T-helper 1 cell treated with Interleukin-12 subunit alpha and Interleukin-12 subunit beta and Interleukin-4 antibody, amounts not matched to agents 30 ng/mL and 1 ng/mL, for 36 hours (primary cell): ENCODE measurements at places on chromosomes 3 and 15. TPM values are rescaled to one million over a fixed set of nuclear protein-coding genes. Genes with fewer than 3 reads are reported as not detected.

The VIPR1 gene
- 4.4 and 5.0 TPM in 2 replicates for total RNA-seq

The RLBP1 gene
- total RNA-seq, result not detected in 2 replicates

The XCR1 gene
- total RNA-seq, result 0.05 TPM in 2 replicates

The CASR gene
- not detected in 2 replicates for total RNA-seq

The KBTBD12 gene
- not detected in 2 replicates for total RNA-seq

The BUB1B gene
- 49.9 and 54.8 TPM in 2 replicates for total RNA-seq

The GATA2 gene
- total RNA-seq, result 0.15 and 0.32 TPM in 2 replicates

The TM4SF1 gene
- 0.29 and 0.41 TPM in 2 replicates for total RNA-seq

The PML gene
- total RNA-seq, result 111 and 130 TPM in 2 replicates

The HIGD2B gene
- 0.20 TPM in 2 replicates for total RNA-seq

The FBXL2 gene
- not detected in 2 replicates for total RNA-seq

The CCRL2 gene
- 6.0 and 6.8 TPM in 2 replicates for total RNA-seq

The SLC25A36 gene
- total RNA-seq, result 37.5 and 37.9 TPM in 2 replicates

The AMIGO3 gene
- total RNA-seq, result 0.51 and 0.98 TPM in 2 replicates

The GTPBP8 gene
- 26.6 and 30.9 TPM in 2 replicates for total RNA-seq

The ZNF148 gene
- total RNA-seq, result 44.5 and 45.2 TPM in 2 replicates

The SCAANT1 gene
- total RNA-seq, result not detected in 2 replicates

The UNC13C gene
- not detected in 2 replicates for total RNA-seq

The PLSCR5 gene
- total RNA-seq, result not detected in 2 replicates

The MAPKBP1 gene
- 44.7 and 45.2 TPM in 2 replicates for total RNA-seq

The ZPLD1 gene
- not detected in 2 replicates for total RNA-seq

The CISH gene
- total RNA-seq, result 479 and 481 TPM in 2 replicates

The SLC9A9 gene
- 19.1 and 19.3 TPM in 2 replicates for total RNA-seq

The TMED3 gene
- total RNA-seq, result 45.0 and 45.3 TPM in 2 replicates

The SH2D7 gene
- 0.07 and 0.27 TPM in 2 replicates for total RNA-seq

The PKM gene
- total RNA-seq, result 1,562 and 1,563 TPM in 2 replicates

The CIB2 gene
- 1.4 and 1.9 TPM in 2 replicates for total RNA-seq

The GBE1 gene
- total RNA-seq, result 22.7 and 23.1 TPM in 2 replicates

The GOLGA8H gene
- total RNA-seq, result 0.12 TPM in 1 of 2 replicates, not detected in the other

The NEDD4 gene
- total RNA-seq, result 11.4 and 11.6 TPM in 2 replicates

The GASK1A gene
- total RNA-seq, result not detected in 2 replicates

The SST gene
- total RNA-seq, result not detected in 2 replicates

The PAK6 gene
- total RNA-seq, result 0.22 and 0.37 TPM in 2 replicates

The ADPGK gene
- 88.1 and 91.1 TPM in 2 replicates for total RNA-seq

The TBCCD1 gene
- total RNA-seq, result 16.6 and 19.0 TPM in 2 replicates

The LRTM1 gene
- not detected in 2 replicates for total RNA-seq

The RASGRP1 gene
- 224 and 230 TPM in 2 replicates for total RNA-seq

The FSIP1 gene
- 0.22 and 0.91 TPM in 2 replicates for total RNA-seq

The CFAP91 gene
- total RNA-seq, result 0.17 and 0.20 TPM in 2 replicates

The TAGLN3 gene
- total RNA-seq, result 0.66 and 0.73 TPM in 2 replicates

The AHSG gene
- not detected in 2 replicates for total RNA-seq

The ECE2 gene
- total RNA-seq, result not detected in 2 replicates

The IL17RB gene
- 2.3 and 2.6 TPM in 2 replicates for total RNA-seq

The CAND2 gene
- 0.17 and 0.78 TPM in 2 replicates for total RNA-seq

The CILP gene
- 0.10 TPM in 1 of 2 replicates, not detected in the other for total RNA-seq

The CCDC39 gene
- total RNA-seq, result not detected in 2 replicates

The NOX5 gene
- total RNA-seq, result 0.02 and 0.05 TPM in 2 replicates
